ENCODE measurements at places on chromosomes 7 and 10.

- no peak for DNase-seq
Observed at GRCh38 chr10:17548770-17549169, 68.4 kb downstream of the HACD1 start.

DNA sequence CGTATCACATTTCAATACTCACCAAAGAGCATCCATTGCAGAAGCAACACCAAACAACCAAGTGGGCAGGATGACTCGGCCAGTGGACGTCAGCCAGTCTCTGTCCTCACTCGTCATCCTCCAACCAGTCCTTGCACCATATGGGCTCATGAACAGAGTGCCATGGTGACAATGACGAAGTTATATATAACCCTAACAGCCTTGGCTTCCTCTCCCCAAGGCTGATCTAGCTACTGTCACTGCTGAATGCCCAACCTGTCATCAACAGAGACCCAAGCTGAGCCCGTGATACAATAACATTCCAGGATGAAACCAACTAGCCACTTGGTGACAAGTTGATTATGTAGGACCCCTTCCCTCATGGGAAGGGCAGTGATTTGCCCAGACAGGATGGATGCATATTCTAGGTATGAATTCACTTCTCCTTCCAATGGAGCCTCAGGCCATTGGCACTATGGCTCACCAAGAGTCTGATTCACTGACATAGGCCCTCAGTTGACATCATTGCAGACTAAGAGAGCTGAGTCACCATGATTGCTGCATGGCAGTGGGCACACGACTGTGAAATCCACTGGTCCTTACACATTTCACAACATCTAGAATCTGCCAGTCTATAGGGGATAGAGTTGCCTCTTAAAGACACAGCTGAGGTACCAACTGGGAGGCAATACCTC lies 26.3 kb upstream of the PPIF start:
- DNase-seq, result no peak

- no peak for DNase-seq
Observed at GRCh38 chr10:99920901-99921300, 88.8 kb downstream of the DNMBP start.

- no peak for DNase-seq
Observed at GRCh38 chr7:98879979-98880315, 1.6 kb downstream of the TRRAP start.

DNA sequence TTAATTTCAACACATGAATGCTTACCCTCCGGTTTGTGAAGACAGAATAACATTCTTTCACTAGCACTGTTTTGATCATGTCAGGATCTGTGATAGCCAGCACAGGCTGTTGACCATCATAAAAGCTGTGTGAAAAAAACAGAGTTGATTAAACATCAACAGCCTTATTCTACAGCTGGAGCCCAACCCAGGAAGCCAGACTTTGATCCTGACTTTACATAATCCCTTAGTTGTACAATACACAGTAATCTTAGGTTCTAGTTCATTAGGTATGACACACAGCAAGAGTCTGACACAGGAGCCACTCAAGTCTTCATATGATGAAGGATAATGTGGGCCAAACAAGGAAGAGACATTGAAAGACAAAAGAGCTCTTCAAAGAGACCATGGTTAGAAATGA lies 11.4 kb downstream of the CYP3A4 start:
- DNase-seq, result no peak

- DNase-seq, result no peak
Observed at GRCh38 chr7:96836456-96836855, 126.8 kb upstream of the SEM1 start.

- no peak for DNase-seq
Observed at GRCh38 chr10:44759122-44759521, 152.0 kb upstream of the TMEM72 start.

- DNase-seq, result no peak
Observed at GRCh38 chr10:33398796-33399195, 64.3 kb upstream of the NRP1 start.

- no peak for DNase-seq
Observed at GRCh38 chr10:1153805-1154351, 97.7 kb downstream of the WDR37 start.

GRCh38 chr10:4038000-4038399 lies 253.0 kb upstream of the KLF6 start:
- no peak for DNase-seq

DNA sequence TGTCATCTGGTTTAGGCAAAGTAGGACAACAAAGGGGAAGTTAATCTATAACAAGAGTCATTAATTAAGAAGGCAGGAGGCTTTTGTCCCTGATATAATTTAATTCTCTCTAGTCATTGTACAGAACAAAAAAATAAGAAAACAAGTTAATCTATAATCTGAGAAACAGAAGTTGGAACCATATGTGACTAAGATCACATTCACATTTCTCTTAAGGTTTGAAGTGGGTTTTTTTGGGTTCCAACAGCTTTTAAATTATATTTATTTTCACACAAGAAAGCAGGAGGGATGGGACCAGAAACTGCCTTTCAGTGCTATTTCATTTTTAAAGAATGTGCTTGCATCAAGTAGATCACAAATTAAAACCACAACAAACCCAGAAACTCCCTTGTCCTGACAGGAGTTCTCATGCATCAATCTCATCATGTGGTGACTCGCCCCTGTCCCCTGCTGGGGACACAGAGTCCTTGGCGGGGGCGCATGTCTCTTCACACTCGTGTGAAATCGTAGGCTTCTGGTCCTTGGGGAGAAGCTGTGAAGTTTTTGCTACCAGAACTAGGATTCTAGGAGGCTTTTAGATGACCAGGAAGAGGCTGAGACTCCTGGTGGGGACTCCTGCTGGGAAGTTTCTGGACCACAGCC lies 10.1 kb upstream of the OPN4 start:
- no peak for DNase-seq

- DNase-seq, result no peak
Observed at GRCh38 chr10:112229096-112229495, 45.5 kb upstream of the GPAM start.

DNA sequence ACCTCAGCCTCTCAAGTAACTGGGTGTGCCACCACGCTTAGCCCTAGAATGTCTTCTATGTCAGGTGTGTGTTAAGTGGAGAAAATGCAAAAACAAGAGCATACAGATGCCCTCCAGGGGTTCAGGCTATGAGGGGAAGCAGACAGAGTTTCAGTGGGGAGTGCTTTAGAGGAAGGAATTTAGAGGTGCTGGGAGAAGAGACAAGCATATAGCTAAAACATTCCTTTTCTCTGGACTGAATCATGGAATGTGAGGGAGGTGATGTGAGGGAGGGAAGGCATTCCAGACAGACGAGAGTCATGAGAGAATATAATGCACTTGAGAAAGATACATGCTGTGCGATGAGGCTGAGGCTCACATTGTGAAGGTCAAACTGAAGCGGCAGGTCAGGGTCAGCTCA lies 6.6 kb upstream of the ZNF786 start:
- DNase-seq, result no peak

DNA sequence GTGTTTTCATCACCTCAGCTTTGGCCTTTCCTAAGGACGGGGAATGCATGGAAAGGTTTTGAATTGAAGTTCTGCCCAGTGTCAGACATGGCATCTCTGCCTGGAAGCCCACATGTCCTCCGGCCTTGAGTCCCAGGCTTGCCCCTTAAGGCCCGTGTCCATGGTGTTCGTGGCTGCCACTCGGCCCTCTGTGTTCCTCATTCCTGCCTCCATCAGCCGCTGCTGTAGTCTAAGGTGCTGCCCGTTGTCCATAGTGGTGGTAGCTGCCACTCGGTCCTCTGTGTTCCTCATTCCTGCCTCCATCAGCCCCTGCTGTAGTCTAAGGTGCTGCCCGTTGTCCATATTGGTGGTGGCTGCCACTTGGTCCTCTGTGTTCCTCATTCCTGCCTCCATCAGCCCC lies 180.7 kb upstream of the SHH start:
- DNase-seq, result no peak

DNA sequence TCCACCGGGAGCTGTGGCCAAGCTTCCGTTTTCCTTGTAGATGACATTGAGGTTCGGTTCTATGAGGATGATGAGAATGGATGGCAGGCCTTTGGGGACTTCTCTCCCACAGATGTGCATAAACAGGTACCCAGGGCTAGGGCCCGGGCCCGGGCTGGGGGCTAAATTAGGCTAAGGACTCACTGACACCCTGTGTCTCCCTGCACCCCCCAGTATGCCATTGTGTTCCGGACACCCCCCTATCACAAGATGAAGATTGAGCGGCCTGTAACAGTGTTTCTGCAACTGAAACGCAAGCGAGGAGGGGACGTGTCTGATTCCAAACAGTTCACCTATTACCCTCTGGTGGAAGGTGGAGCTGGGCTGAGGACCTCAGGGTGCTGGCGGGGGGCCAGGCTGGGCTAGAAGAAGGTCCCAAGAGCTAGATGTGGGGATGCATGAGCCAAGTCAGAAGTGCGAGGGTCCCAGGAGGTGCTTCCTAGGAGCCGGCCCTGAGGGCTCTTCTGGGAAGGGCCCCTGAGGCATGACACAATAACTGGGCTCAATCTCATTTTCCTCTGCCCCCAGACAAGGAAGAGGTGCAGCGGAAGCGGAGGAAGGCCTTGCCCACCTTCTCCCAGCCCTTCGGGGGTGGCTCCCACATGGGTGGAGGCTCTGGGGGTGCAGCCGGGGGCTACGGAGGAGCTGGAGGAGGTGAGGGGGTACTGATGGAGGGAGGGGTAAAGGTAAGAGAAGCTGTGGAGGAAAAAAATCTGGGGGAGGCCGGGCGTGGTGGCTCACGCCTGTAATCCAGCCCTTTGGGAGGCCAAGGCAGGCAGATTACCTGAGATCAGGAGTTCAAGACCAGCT lies 2.9 kb downstream of the NFKB2 start:
- DNase-seq, result no peak

- no peak for DNase-seq
Observed at GRCh38 chr10:46226232-46226631, 60.6 kb upstream of the ANTXRL start.

DNA sequence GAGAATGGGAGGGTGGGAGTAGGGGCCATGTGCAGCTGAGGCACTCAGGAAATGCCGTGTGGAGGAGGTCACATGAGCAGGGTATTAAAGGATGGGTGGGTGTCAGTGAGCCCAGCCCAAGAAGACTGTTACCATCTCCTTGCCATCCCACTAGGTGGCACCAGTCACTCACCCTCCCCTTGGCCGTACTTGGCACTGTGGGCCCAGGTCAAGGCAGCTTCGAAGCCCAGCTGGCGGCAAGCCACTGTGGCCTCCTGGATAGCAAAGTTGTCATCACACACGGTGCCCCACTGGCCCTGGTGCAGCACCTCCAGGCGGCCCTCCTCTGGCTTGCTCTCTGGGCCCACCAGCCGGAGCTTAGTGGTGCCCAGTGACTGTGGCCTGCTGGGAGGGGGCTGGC lies 5.4 kb downstream of the LOXL4 start:
- peak; percentile 61 for DNase-seq

- no peak for DNase-seq
Observed at GRCh38 chr7:128402356-128402755, 7.4 kb downstream of the IMPDH1 start.

DNA sequence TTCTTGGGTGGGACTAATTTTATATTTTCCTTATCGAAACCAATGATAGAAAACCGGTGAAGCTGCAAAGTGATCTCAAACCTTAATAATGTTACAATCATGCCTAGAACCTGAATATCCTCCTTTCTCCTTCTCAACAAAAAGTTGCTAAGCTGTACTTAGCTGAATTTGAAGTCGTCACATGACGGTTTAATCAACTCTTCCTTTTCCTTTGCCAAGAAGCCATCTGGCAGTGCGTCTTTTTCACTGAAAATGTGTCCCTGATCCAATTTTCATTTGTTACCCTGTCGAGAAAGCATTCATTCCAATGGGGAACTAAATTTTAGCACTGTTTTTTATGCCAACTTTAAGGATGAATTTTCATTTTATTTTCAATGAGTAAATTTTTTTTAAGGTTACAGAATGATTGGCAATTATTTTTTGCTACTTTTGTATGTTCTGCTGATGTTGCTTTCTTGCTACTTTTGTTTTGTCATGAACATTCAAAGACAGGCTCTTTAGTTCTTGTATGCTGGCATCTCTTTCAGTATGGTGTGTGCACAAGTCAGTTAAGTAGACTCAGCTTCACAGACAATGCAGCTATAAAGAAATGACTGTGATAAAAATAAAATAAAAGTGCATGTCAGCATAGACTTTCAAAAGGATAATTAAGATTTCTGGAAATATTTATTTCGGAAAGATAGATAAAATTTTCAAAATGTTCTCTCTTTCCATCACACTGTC lies 980.0 kb downstream of the DNAJB9 start:
- no peak for DNase-seq

GRCh38 chr10:19825700-19826099 lies 9.5 kb downstream of the PLXDC2 start:
- DNase-seq, result no peak

GRCh38 chr10:124647421-124648130 lies 96.6 kb downstream of the FAM53B start:
- peak; percentile 79 for DNase-seq

DNA sequence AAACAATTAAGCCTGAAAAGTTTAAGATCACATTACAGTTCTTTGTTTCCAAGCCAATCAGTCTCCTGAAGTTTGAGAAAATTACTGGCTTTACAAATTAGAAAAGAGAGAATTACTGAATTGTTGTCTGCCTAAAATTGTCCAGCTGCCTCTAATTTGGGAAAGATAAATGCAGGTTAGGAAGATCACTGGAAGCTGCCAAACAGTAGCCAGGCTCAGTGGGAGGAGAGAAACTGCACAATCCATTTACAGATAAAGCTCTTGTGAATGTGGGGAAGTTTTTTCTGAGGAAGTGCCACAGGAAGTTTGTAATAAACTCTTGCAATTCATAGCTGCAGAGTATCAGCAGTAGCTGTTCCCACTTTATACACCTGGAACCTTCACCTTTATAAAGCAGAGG lies 100.7 kb downstream of the IQUB start:
- DNase-seq, result no peak

DNA sequence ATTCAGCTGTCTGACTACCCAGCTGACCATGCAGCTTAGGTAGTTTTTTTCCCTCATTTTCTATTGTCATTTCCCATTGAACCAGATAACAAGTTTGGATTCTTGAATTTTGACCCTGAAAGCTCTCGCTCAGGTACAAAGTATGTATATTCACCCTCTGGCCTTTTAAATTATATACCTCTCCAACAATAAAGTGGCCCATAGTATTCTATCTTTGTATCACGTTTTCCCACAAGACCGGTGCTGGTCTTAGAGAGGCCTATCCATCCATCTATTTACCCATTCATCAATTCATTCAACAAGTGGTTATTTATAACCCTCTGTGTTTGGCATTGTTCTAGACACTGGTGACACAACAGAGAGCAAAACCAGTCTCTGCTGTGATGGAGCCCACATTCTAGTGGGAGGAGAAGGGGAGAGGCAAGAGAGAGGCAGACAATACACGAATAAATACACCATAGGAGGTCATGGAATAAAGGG lies 35.2 kb upstream of the NPSR1 start:
- DNase-seq, result no peak

- no peak for DNase-seq
Observed at GRCh38 chr10:114042895-114043531, 653 bp upstream of the ADRB1 start.

GRCh38 chr7:65475734-65476319 lies 102.2 kb downstream of the ZNF92 start:
- peak; percentile 25 for DNase-seq

DNA sequence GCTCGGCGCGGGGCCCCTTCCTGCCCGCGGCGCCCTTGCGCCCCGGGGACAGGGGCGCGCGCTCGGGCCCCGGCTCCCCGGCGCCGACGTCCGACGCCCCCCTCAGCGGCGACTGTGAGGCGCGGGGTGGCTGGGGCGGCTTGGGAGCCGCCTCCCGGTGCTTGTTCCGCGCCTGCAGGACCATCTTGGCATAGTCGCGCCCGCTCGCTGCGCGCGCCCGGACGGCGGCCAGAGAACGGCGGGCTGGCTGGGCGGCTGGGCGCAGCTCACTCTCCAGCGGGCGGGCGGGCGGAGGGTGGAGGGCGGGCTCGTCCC lies at the start of gene DPY19L1:
TSS of gene DPY19L1 (minus strand) at position 275 of the 315 bp plus-strand sequence. CDS start at position 184, 91 bp downstream.
- no peak for DNase-seq

GRCh38 chr10:110672580-110672919 lies 28.4 kb downstream of the RBM20 start:
- no peak for DNase-seq
